ENCODE measurements at places on chromosomes 7 and 10.

DNA sequence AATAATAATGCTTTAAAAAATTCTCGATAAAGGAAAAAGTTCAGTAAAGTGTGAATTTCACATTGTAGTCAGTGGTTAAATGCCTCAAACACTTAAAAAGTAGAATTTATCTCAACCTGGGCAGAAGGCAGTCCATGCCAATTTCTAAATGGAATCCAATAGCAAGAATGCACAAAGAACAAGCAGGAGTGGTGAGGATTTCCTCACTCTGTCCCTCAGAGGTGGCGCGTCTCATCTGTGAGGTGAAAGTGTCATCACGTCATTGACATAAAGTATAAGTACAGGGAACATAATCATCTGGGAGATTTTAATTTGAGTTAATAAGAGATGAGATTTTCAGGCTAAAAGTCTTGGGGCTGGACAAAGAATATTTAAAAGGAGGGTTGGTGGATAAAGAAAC lies 10.0 kb upstream of the PRKCQ start:
- no peak for DNase-seq

DNA sequence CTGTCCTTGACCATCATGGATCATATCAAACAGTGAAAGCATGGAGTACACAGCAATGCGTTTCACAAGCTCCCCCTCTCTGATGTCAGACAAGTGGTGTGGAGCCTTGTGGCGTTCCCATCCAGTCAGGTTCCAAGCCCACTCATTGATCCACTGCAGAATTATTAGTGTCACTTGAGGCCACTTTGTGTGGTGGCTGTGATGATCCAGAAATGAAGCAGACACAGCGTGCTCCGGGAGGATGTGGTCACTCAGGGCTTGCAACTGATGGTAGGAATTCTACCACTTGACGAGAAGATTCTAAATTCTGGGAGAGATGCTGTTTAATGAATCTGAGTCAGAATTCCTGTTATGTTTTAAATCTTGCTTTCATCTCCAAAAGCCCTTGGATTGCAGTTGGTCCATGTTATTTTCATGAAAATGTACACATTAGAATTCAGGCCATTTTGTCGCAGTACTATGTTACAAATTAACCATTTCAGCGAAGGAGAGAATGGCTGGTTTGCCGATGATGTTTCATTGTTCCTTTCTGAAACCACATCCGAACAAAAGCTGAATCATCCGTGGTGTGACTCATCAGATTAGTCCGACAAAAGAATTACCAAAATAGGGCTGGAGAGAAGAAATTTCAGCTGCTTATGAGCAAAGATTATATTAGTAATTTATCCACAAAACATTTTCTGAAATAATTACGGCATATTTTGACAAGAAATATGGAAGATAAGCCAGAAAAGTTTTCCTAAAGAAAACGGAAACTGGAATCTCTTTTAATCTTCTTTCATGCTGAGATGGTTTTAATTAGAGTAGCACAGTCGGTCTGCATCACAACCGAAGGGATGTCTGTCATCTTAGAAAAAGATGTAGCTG lies 48.1 kb downstream of the INSYN2A start:
- peak; percentile 90 for DNase-seq

GRCh38 chr7:106778656-106779250 lies 86.3 kb upstream of the PIK3CG start:
- DNase-seq: peak; percentile 30

DNA sequence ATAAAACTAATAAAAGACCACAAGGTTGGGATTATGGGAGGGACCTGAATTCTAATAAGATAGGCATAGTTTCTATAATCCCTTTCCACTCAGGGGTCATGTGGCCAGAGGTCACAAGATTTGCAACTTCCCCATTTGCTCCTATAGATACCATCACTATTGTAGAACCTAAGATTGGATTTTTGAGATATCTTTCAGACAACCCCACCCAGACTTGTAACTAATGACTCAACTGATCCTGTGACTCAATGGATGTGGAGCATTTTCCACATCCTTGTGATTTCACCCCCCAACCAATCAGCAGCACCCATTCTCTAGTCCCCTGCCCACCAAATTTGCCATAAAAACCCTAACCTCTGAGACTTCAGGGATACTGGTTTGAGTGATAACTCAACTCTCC lies 51.9 kb upstream of the PIK3AP1 start:
- no peak for DNase-seq

DNA sequence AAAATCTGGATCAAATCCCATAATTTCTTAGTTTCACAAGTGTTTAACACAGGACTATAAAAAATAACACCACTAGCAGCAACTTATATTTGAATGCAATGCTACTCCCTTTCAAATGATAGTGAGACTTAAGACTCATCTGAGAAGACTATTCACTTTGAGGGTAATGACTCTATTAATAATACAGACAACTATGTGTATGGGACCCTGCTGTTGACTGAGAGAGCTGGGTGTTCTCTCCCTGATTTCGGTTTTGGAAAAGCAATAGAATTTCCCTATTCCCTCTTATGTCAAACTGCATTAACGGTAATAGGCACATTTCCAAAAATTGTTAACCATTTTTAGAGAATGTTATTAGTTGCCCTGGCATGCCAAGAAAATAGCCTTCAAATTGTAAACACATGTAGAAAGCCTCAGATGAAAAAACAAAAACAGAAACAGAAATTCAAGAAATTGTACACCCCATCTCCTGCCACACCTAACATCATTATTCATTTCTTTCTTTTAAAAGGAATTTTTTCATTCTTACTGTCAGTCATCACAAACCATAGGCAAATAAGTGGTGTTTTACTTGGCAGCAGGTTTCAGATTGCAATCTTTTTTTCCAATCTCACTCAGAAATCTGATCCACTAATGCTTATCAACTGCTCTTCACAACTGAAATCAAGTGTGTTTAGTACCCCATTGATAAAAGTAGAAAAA lies 153.7 kb downstream of the TFPI2 start:
- DNase-seq: no peak

- no peak for DNase-seq
Measured at GRCh38 chr7:39430441-39430840, 135.8 kb upstream of the YAE1 start.

DNA sequence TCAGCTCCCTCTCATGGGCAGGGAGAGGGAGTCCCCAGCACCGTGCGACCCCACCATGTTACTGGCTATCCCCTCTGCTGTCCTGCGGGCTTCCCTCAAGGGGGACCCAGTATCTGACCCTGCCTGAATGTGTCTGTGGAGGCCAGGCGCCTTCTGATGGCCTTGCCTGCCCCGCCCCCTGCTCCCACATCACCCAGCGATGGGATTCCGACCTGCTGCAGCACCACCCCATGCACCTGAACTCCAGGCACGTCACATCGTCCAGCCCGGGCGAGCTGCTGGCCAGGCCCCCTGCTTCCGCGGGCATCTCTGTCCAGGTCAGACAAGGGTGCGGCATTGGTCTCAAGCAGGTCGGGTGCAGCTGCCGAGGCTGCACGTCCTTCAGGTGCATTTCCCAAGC lies 19.0 kb downstream of the LRRC27 start:
- DNase-seq: no peak

DNA sequence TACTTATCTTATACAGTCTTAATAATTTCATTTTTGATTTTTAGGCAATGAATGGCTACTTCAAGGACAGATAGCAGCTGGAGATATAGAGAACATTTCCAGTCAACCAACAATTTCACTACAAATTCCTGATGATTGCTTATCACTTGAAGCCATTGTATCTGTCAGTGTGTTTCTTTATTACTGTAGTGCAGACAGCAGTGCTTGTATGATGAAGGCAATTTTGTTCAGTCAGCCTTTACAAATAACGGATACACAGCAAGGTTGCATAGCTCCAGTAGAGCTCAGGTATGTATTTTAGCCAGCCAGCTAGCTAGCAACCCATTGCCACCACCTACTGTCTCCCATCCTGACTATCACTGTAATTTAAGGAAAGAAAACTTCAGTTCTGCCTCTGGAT lies 53.8 kb downstream of the NHLRC2 start:
- no peak for DNase-seq

DNA sequence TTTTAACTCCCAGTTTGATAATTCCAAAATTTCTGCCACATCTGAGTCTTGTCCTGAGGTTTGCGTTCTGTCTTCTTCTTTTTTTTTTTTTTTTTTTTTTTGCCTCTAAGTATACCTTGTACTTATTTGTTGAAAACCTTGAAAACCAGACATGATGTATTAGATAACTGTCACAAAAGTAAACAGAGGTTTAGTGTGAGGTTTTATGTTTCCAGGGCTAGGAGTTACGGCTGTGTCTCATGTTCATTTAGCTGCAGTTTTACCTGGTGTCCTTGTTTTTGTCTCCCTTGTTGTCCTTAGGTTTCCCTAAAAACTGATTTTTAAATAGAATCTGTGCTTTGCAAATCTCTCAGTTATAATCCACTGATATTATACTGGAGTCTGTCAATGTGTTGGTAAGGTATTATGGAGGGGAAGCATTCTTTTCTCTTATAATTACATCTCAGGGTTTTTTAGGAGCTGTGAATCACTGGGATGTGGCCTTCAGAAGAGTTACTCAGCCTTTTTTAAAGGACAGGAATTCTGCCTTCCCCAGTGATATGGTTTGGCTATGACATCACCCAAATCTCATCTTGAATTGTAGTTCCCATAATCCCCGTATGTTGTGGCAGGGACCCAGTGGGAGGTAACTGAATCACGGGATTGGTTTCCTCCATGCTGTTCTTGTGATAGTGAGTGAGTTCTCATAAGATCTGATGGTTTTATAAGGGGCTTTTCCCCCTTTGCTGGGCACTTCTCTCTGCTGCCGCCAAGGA lies 95.0 kb downstream of the CDCA7L start:
- peak; percentile 17 for DNase-seq

- DNase-seq: no peak
Measured at GRCh38 chr7:16422917-16423316, 1.6 kb upstream of the CRPPA start.

- DNase-seq: no peak
Measured at GRCh38 chr7:23369695-23370404, 70.7 kb downstream of the MALSU1 start.

- DNase-seq: peak; percentile 71
Measured at GRCh38 chr10:130169136-130169859, 33.1 kb downstream of the GLRX3 start.

DNA sequence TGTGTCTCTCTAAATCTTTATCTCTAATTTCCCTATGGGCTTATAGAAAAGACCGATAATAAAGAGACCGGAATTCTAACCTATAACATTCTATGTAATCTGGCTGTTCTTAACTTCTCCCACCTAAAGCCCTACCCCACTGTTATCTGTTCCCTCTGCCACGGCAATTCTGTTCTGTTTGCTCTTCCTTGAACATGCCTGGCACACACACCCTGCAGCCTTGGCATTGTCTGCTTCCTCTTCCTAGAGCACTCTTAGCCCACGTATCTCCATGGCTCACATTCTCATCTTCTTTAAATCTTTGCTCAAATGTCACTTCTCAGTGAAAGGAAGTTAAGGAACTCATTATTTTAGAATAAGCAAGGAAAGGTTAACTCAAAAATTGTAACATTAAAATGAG lies 309.2 kb downstream of the GPR158 start:
- no peak for DNase-seq

DNA sequence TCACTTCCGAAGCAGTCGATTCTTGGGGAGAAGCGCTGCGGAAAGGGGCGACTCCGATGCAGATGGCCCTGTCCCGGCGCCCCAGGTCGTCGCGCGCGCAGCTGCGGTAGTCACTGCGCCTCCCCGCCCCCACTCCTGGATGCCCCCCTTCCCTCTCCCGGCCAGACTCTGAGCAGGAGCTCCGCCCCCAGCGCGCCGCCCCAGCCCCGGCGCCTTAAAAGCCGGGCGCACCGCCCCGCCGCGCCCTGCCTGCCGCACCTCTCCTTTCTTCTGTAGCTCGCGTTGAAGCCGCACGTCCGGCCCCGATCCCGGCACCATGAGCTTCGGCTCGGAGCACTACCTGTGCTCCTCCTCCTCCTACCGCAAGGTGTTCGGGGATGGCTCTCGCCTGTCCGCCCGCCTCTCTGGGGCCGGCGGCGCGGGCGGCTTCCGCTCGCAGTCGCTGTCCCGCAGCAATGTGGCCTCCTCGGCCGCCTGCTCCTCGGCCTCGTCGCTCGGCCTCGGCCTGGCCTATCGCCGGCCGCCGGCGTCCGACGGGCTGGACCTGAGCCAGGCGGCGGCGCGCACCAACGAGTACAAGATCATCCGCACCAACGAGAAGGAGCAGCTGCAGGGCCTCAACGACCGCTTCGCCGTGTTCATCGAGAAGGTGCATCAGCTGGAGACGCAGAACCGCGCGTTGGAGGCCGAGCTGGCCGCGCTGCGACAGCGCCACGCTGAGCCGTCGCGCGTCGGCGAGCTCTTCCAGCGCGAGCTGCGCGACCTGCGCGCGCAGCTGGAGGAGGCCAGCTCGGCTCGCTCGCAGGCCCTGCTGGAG lies at the start of gene INA:
INA (plus strand) TSS at position 243 of the 817 bp plus-strand sequence; CDS start at position 317, 74 bp downstream.
- DNase-seq: peak; percentile 18

GRCh38 chr10:11616021-11616420 lies 4.6 kb upstream of the USP6NL start:
- no peak for DNase-seq

GRCh38 chr10:98033515-98033914 lies 3.1 kb upstream of the CRTAC1 start:
- DNase-seq: no peak

- DNase-seq: no peak
Measured at GRCh38 chr10:110813743-110814472, 57.8 kb upstream of the PDCD4 start.

- DNase-seq: no peak
Measured at GRCh38 chr7:94222516-94222915, 172.2 kb upstream of the COL1A2 start.

- DNase-seq: no peak
Measured at GRCh38 chr7:50496569-50496968, 46.4 kb upstream of the FIGNL1 start.

GRCh38 chr7:149719050-149719899 lies 54.1 kb downstream of the ZNF467 start:
- DNase-seq: peak; percentile 84

DNA sequence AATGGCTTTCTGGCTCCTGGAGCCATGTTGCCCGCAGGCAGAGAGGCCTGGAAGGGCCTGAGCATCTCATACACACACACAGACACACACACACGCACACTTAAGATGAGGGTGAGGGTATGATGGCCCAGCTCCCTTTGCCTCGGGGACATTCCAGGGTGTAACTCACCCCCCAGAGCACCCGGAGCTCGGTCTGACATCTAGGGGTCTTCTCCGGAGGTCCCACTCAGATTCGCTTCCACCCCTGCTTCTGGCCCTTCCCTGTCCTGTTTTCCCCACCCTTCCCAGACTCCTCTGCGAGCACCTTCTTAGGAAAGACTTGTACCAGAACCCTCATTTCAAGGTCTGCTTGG lies 304.4 kb downstream of the GRID1 start:
- DNase-seq: no peak

Data from astrocyte (in vitro differentiated cells and primary cell).